ENCODE measurements at places on chromosomes 1 and 21. TPM values are rescaled to one million over a fixed set of nuclear protein-coding genes. Genes with fewer than 3 reads are reported as not detected.

DNA sequence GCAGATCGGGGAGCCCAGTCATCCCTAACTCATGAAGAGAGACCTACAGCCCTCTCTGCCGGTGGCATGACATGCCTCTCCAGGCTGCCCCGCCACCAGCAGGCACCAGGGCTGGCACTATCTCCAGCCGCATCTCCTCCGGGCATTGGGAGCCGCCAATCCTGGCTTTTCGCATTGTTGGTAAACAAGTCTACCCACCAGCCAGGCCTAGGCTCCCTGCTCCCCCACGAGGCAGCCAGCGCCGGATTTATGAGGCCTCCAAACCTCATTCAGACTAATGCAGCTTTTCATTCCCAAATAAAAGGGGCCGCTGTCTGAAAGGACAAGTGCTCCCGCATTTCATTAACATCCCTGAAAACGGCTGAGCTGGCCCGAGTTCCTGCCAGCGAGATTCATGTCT lies 3.4 kb upstream of the GRIK3 start:
- H3K36me3 ChIP-seq, result no peaks in the 10 kb centered on the region
- no peak overlapping the region for H3K4me3 ChIP-seq
- H3K27me3 ChIP-seq, result peaks cover 73% of the 10 kb centered on the region
- no peak overlapping the region for H3K27ac ChIP-seq
- H3K4me1 ChIP-seq, result no peaks in the 10 kb centered on the region
- DNase-seq, result no peak

DNA sequence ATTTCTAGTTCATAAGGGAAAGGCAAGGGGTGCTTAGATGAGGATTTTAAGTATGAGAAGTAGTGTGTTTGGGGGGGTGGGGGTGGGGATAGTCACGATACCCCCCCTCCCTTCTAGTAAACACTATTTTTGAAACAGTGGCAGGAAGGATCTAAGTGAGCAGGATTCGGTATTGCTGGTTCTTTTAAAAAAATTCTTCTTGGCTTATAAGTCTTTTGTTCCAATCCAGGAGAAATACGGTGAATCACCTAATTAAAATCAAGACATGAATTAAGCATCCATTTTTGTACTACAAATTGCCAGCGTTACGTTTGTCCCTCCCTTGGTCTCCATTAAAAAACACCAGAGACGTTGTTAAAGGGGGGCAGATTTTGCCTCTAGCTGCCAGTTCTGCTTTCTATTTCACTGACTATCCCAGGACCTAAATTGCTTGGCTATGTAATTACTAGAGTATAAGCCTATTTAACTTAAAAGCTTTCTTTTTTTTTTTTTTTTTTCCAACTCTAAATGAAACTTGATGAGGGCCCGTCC lies 911 bp downstream of the LMO4 start:
- no peaks in the 10 kb centered on the region for H3K27me3 ChIP-seq
- no peak for DNase-seq
- H3K27ac ChIP-seq, result peak overlapping the region; percentile 91

GRCh38 chr1:32332290-32333079 lies 3.5 kb downstream of the MARCKSL1 start:
- no peak overlapping the region for H3K4me3 ChIP-seq
- H3K36me3 ChIP-seq, result peaks cover 62% of the 10 kb centered on the region
- no peak overlapping the region for H3K27ac ChIP-seq
- peaks cover 6% of the 10 kb centered on the region for H3K4me1 ChIP-seq
- no peak for DNase-seq

- H3K4me1 ChIP-seq, result no peaks in the 10 kb centered on the region
- H3K4me3 ChIP-seq, result no peak overlapping the region
Measured at GRCh38 chr1:10242135-10242534, 31.8 kb downstream of the KIF1B start.

DNA sequence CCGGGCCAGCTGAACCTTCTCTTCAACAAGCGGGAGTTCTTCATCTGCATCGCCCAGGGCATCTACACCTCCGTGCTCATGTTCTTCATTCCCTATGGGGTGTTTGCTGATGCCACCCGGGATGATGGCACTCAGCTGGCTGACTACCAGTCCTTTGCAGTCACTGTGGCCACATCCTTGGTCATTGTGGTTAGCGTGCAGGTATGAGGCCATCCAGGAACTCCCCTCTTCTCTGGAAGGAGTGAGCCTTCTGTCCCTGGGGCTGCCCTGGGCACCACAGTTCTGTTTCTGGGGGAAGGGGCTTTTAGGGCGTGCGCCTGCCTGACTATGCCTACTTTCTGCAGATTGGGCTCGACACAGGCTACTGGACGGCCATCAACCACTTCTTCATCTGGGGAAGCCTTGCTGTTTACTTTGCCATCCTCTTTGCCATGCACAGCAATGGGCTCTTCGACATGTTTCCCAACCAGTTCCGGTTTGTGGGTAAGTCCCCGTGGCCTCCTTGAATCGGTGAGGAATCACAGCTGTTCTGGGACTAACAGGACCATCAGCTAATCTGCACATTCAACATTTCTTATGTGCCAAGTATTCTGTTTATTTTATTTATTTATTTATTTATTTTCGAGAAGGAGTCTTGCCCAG lies 21.1 kb downstream of the ATP8B2 start:
- H3K27me3 ChIP-seq, result no peaks in the 10 kb centered on the region
- no peaks in the 10 kb centered on the region for H3K4me1 ChIP-seq
- H3K27ac ChIP-seq, result no peak overlapping the region
- no peaks in the 10 kb centered on the region for H3K36me3 ChIP-seq
- DNase-seq, result no peak
- no peak overlapping the region for H3K4me3 ChIP-seq

ITLN2 gene
- total RNA-seq, result not detected

DNA sequence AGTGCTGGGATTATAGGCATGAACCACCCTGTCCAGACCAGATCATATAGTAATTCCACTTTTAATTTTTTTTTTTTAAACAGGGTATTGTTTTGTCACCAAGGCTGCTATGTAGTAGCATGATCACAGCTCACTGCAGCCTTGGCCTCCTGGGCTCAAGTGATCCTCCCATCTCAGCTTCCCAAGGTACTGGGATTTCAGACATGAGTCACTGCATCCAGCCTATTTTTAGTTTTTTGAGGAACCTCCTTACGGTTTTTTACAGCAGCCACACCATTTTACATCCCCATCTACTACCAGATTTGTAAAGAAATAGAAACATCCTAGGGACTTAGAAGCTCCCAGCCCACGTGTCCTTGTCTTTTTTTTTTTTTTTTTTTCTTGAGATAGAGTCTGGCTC lies 24.0 kb downstream of the L1TD1 start:
- H3K27me3 ChIP-seq, result no peaks in the 10 kb centered on the region
- no peaks in the 10 kb centered on the region for H3K4me1 ChIP-seq
- no peak overlapping the region for H3K27ac ChIP-seq
- no peaks in the 10 kb centered on the region for H3K36me3 ChIP-seq

CFAP74 gene
- 2.5 TPM for total RNA-seq

- H3K27ac ChIP-seq, result no peak overlapping the region
- no peaks in the 10 kb centered on the region for H3K4me1 ChIP-seq
- H3K4me3 ChIP-seq, result no peak overlapping the region
- no peaks in the 10 kb centered on the region for H3K27me3 ChIP-seq
Measured at GRCh38 chr1:111563619-111564018, 56.0 kb upstream of the RAP1A start.

DNA sequence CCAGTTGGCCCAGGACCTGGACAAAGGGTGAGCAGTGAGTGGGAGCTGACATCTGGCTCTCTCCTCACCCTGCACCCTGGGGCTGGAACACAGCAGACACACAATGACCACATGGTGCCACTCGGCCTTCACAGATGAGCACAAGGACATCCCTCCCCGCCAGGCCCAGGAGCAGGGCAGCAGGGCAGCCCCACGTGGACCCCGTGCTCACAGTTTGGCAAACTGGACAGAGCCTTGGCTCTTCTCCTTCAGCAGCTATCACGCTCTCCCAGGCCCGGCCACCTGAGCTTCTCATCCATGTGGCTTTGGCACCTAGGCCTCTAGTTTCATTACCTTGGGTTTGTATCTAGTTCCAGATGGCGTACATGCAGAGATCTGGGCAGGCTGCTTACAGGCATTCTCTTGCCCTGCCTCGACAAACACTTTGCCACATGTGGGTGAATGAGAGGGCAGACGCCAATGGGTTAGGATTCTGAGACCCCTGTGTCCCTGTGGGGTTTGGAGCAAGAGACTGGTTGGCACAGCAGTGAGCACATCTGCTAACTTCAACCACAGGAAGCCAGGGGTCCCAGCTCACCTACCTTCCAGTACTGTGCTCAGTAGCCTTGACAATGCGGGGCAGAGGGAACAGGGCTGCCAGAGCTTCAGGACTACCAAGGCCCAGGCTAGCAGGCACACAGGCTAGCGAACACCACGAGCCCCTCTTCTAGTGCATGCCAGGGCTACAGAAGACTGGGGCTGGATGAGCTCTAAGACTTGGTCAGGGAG lies 3.4 kb upstream of the PTPRF start:
- H3K36me3 ChIP-seq, result no peaks in the 10 kb centered on the region
- no peak overlapping the region for H3K27ac ChIP-seq
- DNase-seq, result peak; percentile 72
- peaks cover 6% of the 10 kb centered on the region for H3K4me1 ChIP-seq

SSR2 gene
- total RNA-seq, result 459 TPM

- H3K27me3 ChIP-seq, result no peaks in the 10 kb centered on the region
- no peak for DNase-seq
- peak overlapping the region; percentile 96 for H3K4me3 ChIP-seq
- peaks cover 6% of the 10 kb centered on the region for H3K4me1 ChIP-seq
- peak overlapping the region; percentile 71 for H3K27ac ChIP-seq
- H3K36me3 ChIP-seq, result no peaks in the 10 kb centered on the region
Measured at GRCh38 chr1:150321826-150322166, 463 bp downstream of the PRPF3 start.

- H3K4me1 ChIP-seq, result no peaks in the 10 kb centered on the region
- H3K27me3 ChIP-seq, result no peaks in the 10 kb centered on the region
- no peak overlapping the region for H3K4me3 ChIP-seq
- no peak for DNase-seq
Measured at GRCh38 chr1:118479351-118479750, 294.3 kb upstream of the SPAG17 start.

GRCh38 chr1:243962541-243962940 lies 88.5 kb upstream of the ZBTB18 start:
- H3K4me1 ChIP-seq, result no peaks in the 10 kb centered on the region
- H3K36me3 ChIP-seq, result no peaks in the 10 kb centered on the region
- H3K4me3 ChIP-seq, result no peak overlapping the region
- H3K27me3 ChIP-seq, result peaks cover 9% of the 10 kb centered on the region
- DNase-seq, result no peak

- no peaks in the 10 kb centered on the region for H3K36me3 ChIP-seq
- no peaks in the 10 kb centered on the region for H3K4me1 ChIP-seq
- no peak for DNase-seq
- peaks cover 18% of the 10 kb centered on the region for H3K27me3 ChIP-seq
- no peak overlapping the region for H3K27ac ChIP-seq
Measured at GRCh38 chr1:23210351-23210785, 6.9 kb downstream of the HTR1D start.

DNA sequence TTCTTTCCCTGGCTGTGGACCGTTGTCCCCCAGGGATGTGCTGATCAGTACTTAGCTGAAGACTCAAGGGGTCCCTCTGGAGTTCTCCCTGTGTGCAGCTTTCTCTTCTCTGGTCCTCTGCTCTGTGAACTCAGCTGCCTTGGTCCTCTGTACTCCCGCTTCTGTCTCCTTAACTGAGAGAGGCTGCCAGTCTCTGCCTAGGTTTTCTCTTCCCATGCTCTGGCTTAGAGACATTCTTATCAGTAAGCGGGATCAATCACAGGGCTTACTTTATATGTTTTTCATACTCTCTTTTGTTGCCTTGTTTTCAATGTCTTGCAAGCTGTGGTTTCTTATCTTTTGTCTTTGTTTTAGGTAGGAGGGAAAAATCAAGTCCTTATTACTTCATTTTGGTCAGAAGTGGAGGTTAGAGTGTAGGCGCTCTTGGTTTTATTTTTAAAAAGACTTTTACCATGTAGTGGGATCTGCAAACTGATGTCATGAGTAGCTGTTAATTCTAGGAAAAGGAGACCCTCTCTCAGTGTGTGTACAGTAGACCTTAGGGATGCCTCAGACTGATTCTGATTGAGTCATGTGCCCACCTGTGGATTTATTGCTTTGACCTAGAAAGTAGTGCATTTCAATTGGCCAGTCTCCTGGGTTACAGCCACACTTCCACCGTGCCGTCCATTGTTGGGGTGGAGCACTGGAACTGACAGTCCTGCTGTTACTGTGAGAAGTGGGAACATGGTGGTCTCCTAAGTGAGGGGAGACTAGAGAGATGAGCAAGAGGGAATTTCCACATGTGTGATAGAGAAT lies 46.6 kb downstream of the TTC3 start:
- no peak overlapping the region for H3K27ac ChIP-seq
- H3K27me3 ChIP-seq, result no peaks in the 10 kb centered on the region
- no peaks in the 10 kb centered on the region for H3K4me1 ChIP-seq
- no peaks in the 10 kb centered on the region for H3K36me3 ChIP-seq

GRCh38 chr1:90486134-90486824 lies 230.8 kb downstream of the BARHL2 start:
- H3K4me1 ChIP-seq, result no peaks in the 10 kb centered on the region
- H3K4me3 ChIP-seq, result no peak overlapping the region
- no peaks in the 10 kb centered on the region for H3K27me3 ChIP-seq
- no peaks in the 10 kb centered on the region for H3K36me3 ChIP-seq
- no peak overlapping the region for H3K27ac ChIP-seq

OPRD1 gene
- total RNA-seq, result 0.69 TPM

GRCh38 chr1:230827081-230827681 lies 41.1 kb downstream of the C1orf198 start:
- no peaks in the 10 kb centered on the region for H3K36me3 ChIP-seq
- H3K27ac ChIP-seq, result no peak overlapping the region
- H3K27me3 ChIP-seq, result no peaks in the 10 kb centered on the region
- H3K4me1 ChIP-seq, result peaks cover 10% of the 10 kb centered on the region
- no peak for DNase-seq
- no peak overlapping the region for H3K4me3 ChIP-seq

DNA sequence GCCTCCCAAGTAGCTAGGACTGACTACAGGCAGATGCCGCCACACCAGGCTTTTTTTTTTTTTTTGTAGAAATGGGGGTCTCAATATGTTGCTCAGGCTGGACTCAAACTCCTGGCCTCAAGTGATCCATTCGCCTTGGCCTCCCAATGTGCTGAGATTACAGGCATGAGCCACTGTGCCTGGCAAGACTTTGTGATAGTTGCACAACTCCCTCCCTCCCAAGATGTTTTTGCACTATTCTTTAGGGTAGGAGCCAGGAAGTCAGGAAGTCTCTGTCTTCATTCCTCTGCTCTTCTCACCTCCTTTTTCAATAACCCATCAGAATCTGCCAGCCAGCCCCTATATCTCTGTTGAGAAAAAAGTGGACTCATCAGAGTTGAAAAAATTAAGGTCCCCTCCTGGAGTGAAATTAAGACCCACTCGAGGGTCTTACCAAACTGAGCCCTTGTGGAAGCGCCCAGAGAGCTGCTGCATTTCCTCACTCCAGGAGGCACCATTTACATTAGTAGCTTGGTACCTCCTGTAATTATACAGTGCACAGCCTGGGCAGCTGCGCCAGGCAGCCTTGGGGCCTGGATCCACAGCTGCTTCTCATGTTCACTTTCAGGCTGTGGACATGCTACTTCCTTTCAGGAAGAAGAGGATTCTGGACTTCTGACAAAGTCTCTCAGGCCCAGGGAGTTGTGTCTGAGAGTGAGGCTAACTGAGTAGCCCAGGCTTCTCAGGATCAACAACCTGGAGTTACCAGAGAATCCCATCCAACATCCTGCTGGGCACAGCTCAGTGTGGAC lies 24.0 kb downstream of the TCEA3 start:
- no peak overlapping the region for H3K4me3 ChIP-seq
- H3K27me3 ChIP-seq, result no peaks in the 10 kb centered on the region
- peaks cover 7% of the 10 kb centered on the region for H3K36me3 ChIP-seq
- peaks cover 16% of the 10 kb centered on the region for H3K4me1 ChIP-seq

AMY2A gene
- total RNA-seq, result not detected

- no peaks in the 10 kb centered on the region for H3K36me3 ChIP-seq
- H3K27me3 ChIP-seq, result no peaks in the 10 kb centered on the region
- no peak for DNase-seq
- no peaks in the 10 kb centered on the region for H3K4me1 ChIP-seq
Measured at GRCh38 chr1:101451888-101452287, 215.1 kb downstream of the S1PR1 start.
